ENCODE measurements at places on chromosomes 6 and 20. TPM values are rescaled to one million over a fixed set of nuclear protein-coding genes. Genes with fewer than 3 reads are reported as not detected.
A peak's percentile ranks its signal among the peaks of the same experiment; 100 is the strongest.

DNA sequence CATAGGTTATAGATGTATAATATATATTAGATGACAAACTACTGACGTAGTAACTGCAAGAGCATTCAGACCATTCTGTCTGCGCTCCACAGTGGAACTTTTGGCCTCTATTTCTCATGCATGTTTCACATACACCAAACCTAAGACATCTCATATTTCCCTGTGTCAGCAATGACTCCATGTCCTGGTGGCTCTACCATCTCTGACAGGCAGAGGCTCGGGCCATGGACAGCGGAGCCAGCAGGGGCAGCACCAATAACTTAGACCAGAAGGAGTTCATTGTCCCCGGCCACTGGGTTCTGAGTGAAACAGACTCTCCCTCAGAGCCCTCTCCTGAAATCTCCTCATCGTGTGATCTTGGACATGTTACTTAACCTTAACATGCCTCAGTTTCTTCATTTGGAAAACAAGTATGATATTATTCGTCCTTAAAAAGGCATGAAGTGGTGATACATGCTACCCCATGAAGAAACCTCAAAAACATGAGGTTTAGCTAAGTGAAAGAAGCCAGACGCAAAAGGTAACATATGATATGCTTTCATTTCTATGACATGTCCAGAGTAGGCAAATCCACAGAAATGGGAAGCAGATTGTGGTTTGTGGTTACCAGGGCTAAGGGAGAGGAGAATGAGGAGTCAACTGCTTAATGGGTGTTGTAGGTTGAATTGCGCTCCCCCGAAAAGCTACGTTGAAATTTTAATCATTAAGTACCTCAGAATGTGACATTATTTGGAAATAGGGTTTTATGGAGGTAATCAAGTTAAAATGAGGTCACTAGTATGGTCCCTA is 564.0 kb upstream of the JARID2 start:
- H3K4me3 ChIP-seq = no peak overlapping the region
- no peaks in the 10 kb centered on the region for H3K27me3 ChIP-seq
- H3K4me1 ChIP-seq = no peaks in the 10 kb centered on the region
- no peak for DNase-seq
- H3K27ac ChIP-seq = no peak overlapping the region

DNA sequence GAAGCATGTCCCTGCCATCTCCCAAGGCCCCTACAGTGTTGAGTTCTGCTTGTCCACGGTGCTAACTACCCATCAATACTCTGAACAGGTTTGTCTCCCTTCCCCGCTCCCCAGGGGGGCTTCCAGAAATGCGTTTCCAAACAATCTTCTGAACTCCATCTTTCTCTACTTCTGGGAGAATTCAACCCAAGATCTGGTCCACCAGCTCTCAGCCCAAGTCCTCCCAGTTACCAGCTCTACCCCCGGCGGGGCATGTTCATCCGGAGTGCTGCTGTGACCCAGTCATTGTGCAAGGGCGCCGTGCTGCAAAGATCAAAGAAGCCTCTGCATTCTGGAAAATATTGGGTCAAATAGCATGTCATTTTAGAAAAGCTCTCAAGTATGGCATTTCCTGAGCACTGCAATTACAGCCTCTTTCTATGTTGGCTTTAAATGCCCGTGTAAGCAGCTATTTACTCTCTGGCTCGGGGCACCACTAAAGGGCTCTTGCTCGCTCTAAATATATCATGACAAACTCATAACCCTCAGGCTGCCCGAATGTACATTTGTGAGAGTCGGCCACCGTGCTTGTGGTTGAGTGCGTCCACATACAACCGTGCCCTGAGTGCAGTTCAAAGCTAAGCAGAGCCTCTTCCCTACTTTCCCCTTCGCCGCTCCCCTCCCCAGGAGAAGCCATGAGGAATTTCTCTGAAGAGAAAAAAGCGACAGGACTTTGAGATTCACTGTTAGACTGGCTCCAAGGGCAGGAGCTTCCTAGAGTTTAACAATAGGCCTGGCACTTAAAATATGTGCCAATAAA is 71.6 kb downstream of the BANF2 start:
- no peak overlapping the region for H3K27ac ChIP-seq
- no peak for DNase-seq
- no peaks in the 10 kb centered on the region for H3K27me3 ChIP-seq

GRCh38 chr6:129695373-129696027 is 14.5 kb downstream of the ARHGAP18 start:
- H3K27me3 ChIP-seq = no peaks in the 10 kb centered on the region
- peak overlapping the region; percentile 63 for H3K27ac ChIP-seq
- H3K36me3 ChIP-seq = no peaks in the 10 kb centered on the region
- H3K4me1 ChIP-seq = peaks cover 32% of the 10 kb centered on the region
- no peak for DNase-seq

- no peaks in the 10 kb centered on the region for H3K4me1 ChIP-seq
- H3K27ac ChIP-seq = no peak overlapping the region
- no peak overlapping the region for H3K4me3 ChIP-seq
- H3K36me3 ChIP-seq = no peaks in the 10 kb centered on the region
- no peak for DNase-seq
Observed at GRCh38 chr6:98590136-98590681, 244.2 kb upstream of the POU3F2 start.

DNA sequence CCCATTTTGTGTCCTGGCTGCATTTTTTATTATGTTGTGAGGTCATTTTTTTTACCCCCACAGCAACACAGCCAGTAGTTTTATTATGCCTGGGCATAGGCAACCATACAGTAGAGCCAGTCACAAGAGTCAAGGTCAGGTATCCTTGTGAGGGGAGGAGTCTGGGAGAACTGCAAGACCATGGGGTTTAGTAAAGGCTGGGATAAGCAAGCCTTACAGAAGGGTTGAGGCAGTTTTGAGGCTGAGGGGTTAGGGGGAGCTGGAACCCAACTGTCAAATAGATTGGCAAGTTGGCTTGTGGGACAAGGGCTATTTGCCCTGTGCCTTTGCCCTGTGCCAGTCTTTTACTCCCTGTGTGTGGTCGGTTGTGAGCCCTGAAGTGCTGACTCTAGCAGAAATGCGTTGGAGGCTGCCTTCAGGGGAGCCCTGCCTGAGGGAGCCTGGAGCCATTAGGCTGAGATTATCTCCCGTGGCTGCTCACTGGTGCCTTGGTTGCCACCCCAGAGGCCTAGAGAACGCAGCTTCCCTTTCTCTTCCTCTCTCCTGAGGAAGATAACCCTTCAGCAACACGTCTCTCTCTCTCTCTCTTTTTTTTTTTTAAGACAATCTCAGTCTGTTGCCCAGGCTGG is 31.1 kb downstream of the RALY start:
- H3K4me3 ChIP-seq = no peak overlapping the region
- no peaks in the 10 kb centered on the region for H3K36me3 ChIP-seq
- no peak for DNase-seq
- peaks cover 69% of the 10 kb centered on the region for H3K4me1 ChIP-seq
- no peaks in the 10 kb centered on the region for H3K27me3 ChIP-seq

CTSZ gene
- 131 TPM for total RNA-seq

VGLL2 gene
- total RNA-seq = 2.4 TPM

RIPPLY2 gene
- not detected for total RNA-seq

B3GALT4 gene
- total RNA-seq = 7.5 TPM

NKAIN4 gene
- total RNA-seq = not detected

TPBG gene
- total RNA-seq = 2.6 TPM

All from left ventricle myocardium inferior (tissue), 1 donor.